ENCODE measurements at places on chromosomes 11 and 22.

GRCh38 chr11:1516273-1517067, 29.9 kb upstream of the MOB2 start:
- DNase-seq: no peak

- DNase-seq: no peak
Measured at GRCh38 chr22:35620624-35621251, 3.6 kb upstream of the MB start.

GRCh38 chr22:25566898-25567235, 2.4 kb downstream of the GRK3 start:
- no peak for DNase-seq

DNA sequence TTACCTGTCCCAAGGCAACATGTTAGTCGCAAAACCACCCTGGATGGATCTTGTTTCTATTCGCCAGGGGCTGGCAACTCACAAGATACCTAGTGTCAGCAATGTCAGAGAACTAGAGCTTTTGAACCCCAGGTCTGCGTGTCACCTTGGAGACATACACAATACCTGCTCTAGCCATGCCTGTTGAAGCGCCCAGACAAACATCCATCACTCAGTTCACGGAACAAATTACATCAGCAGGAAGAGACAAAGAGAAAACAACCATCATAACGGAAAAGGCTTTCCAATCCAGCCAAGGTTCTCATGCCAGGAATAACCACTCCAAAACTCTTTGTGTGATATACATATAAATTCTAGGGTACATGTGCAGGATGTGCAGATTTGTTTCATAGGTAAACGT, 2.2 kb downstream of the CD59 start:
- no peak for DNase-seq

- DNase-seq: no peak
Measured at GRCh38 chr11:63882555-63883242, 34.3 kb downstream of the RCOR2 start.

DNA sequence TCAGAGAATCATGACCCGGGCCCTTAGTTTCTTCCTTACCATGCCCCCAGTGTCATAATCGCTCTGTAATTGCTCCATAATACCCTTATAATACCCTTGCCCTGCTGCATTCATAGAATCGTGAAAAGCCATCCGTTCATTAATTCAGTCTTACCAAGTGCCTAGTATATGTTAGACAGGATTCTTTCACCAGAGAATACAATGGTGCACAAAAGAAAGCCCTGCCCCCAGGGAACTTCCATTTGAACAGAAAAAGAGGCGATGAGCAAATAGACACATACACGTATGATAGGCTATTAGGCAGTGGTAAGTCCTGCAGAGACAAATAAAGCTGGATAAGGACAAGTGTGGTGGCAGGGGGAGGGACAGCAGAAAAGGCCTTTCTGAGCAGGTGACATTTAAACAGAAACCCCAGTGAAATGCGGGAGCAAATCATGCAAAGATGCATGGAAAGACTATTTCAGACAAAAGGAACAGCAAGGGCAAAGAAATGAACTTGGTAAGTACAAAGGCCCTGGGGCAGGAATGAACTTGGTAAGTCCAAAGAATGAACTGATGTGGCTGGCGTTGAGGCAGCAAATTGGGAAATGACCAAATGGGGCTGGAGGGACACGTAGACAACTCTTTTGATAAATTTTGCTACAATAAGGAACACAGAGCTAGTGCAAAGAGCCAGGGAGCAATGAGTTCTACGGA, 74.6 kb upstream of the CREB3L1 start:
- DNase-seq: no peak

- no peak for DNase-seq
Measured at GRCh38 chr11:71407356-71407755, 40.8 kb downstream of the DHCR7 start.

GRCh38 chr22:25054943-25055511, 102.5 kb downstream of the KIAA1671 start:
- DNase-seq: no peak

DNA sequence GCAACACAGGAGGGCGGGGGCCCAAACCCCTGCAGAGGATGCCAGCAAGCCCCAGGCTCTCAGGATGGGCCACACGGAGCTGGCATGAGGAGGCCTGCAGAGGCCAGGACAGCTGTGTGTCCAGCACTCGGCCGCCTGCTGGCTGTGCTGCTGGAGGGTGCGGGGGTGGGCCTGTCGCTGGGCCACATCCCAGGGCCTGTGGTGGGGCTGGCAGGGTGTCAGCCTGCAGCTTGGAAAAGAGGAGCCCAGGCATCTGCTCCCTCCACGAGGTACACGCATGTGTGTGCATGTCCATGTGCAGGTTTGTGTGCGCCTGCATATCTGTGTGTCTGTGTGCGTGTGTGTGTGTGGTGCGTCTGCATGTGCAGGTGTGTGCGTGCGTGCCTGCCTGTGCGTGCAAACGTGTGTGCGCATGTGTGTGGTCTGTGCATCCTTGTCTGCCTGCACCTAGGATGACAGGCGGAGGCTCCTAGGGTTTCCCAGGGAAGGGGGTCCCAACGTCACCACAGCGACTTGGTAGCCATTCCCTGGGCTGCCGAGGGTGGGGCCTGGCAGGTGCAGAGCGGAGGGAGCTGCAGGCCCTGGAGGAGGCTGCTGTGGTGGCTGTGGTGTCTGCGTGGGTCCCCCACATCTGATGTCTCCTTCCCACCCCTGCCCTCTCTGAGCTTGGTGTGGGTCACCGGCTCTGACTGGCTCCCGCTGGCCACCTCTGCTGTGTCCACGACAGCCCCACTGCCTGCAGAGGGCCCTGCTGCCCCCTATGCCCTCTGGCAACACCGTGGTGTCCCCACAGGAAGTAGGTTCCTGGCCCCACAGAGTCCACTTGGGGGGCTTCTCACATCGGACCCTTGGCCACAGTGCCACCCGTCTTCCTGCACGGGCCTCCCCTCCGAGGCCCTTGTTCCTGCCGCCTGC, 17.1 kb downstream of the BRSK2 start:
- DNase-seq: no peak

DNA sequence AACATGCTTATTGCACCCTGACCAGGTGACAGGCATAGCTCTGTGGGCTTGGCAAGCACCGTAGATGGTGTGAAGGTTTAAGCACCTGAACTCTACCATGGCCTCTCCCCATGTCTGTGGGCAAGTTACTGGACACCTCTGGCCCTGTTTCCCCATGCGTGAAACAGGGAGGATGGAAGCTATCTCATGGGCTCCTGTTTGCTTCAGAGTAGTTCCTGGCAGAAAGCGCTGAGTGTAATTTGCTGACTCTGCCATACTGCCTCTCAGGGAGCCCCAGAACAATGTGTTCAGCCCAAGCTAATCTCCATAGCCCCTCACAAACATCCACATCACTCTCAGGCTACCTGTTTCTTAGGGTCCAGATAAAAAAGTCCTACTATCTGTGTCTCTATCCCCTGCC, 2.4 kb downstream of the CBX6 start:
- DNase-seq: no peak

- no peak for DNase-seq
Measured at GRCh38 chr11:44923806-44924205, 26.9 kb downstream of the TP53I11 start.

DNA sequence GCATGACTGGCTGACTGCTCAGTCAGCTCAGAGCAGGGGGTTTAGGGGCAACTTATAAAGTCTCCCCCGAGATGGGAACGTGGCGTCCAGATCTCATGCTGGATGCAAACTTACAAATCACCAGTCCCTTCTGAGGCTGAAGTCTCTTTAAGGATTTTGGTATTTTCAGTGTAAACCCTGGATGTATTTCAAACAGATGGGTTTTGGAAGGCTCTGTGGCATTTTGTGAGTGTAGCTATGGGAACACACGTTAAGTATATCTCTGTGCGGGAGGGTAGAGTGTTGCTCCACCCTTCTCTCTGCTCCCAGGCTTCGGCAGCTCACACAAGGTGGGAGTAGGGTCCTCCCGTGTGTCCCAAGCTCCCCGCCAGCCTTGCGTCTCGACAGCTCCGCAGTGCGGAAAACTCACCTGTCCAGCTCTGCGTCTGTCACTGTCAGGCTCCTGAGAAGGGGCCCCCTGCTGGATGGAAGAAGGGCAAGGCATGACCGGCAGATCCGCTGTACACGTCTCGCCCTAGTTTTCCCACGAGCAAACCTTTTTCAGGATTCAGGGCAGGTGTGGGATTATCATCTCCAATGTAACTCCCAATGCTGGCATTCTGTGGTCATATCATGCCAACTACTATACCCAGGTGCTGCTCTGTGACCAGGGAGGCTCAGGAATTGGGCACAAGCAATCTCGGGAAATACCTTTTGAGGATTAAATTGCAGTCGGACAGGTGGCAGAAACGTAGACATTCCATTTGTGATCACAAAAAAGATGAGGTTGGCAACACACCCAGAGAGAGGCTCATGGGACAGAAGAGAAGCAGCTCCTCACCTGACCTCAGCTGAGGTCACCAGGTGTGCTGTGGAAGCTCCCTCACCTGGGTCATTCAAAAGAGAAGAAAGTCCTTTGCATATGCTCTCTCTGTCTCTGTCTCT, 313.9 kb upstream of the B3GAT1 start:
- no peak for DNase-seq

- DNase-seq: no peak
Measured at GRCh38 chr11:117906126-117906525, 23.1 kb downstream of the TMPRSS13 start.

GRCh38 chr11:76169473-76169896, 36.8 kb downstream of the WNT11 start:
- DNase-seq: no peak

DNA sequence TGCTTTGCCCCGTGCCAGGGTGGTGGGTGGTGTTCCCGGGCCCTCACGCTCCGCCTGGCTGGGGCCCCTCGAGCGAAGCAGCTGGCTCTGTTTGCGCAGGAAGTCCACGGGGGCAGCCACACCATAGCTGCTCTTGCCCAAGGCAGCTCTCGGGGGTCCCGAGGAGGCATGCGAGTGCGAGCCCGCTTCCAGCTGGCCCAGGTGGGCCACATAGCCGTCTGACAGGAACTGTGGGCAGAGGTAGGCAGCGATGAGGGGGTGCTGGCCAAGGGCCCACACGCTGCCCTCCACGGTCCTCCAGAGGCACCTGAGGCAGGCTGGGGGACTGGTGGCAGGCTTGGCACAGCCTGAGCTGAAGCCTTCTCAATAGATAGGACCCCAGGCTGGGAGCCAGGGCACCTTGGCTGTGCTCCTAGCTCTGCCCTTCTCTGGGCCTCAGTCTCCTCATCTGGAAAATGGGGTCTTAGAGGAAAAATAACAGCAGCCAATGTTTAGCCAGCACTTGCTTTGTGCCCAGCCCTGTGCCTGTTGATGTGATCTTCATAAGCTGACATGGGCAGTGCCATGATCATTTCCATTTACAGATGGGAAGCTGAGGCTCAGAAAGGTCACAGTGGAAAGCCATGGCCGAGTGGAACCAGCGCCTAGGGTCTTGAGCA, 9.4 kb downstream of the AIP start:
- no peak for DNase-seq

- DNase-seq: no peak
Measured at GRCh38 chr11:134700101-134700640, 288.1 kb upstream of the B3GAT1 start.

DNA sequence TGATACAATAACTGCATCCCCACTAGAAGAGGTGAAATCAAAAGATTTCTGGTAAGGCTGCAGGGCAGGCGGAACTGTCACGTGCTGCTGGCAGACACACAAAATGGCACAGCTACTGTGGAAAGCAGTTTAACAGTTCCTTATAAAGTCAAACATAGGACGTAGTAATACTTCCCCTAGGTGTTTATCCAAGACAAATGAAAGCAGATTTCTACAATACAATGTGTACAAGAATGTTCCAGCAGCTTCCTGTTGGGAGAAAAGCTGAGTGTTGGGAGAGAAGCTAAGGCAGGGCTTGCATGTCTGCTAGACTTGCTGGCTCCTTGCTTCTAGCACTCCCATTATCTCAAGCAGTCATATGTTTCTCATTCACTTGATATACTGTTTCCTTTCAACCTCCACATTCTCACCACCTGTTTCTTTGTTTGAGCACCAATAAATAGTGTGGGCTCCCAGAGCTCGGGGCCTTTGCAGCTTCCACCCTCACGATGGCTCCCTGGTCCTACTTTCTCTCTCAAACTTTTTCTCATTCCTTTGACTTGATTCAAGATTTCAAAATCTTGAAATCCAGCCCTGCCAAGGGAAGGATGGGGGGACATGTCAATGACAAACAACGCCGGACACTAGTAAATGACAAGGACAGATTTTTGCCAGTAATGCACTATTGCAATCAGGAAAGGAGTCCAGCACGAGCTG, 21.2 kb upstream of the IL17RA start:
- DNase-seq: no peak
